ENCODE measurements at places on chromosomes 5 and 9.

DNA sequence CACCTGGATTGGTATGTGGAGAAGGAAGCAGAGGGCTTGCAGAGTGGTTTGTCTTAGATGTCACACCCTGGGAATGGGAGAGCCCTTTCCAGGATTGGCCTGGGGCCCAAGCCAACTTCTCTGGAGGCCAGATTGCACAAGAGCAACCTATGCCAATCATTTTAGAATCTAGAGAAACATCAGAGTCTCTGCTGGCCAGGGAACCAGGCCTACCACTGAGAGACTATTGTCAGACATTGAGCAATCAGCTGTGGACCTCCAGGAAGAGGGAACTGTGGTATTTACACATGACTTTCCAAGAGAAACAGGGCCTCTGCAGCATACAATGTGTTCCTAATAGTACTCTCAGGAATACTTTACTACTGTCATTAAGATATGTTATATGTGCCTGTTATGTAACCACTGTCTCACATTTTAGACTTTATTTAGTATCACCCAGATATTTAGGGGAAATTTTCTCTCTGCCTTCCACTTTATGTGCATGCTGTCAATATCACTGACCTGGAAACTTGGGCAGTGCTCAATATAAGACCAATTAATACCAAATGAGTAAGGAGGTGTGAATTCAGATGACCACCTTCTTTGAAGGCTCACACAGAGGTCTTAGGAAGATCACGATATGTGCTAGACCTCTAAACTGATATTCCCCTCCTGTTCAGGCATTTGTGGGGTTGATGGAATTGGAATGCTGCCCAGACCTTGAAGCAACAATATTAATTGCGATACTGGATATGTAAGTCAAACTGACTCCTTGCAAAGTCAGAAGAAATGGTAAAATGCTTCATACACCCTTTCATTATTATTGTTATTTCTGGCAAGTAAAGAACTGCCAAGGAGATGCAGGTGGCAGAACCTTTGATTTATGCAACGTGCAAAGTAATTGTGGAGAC lies 20.5 kb upstream of the CCL28 start:
- peak; percentile 86 for DNase-seq

- no peak for DNase-seq
Observed at GRCh38 chr5:163502521-163502920, 2.9 kb upstream of the MAT2B start.

DNA sequence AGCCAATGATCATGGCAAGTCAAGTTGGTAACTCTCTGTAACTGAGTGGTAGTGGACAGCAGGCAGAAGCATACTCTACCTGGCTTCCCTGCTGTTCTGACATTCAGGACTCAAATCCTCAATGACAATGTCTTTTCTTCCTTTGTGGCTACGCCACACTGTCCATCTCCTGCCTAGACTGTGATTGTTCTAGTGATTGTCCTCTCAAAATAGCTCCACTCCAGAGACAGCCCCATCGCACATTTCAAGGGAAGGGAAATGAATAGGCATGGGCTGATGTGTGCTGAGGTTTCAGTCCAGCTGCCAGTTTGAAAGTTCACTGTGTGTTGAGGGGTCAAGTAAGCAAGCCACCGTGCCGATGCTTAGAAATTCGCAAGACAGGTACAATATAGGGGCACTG lies 227.0 kb upstream of the WWC1 start:
- no peak for DNase-seq

- no peak for DNase-seq
Observed at GRCh38 chr5:72392326-72392733, 72.2 kb downstream of the PTCD2 start.

- DNase-seq, result no peak
Observed at GRCh38 chr5:83368835-83369234, 102.7 kb upstream of the VCAN start.

DNA sequence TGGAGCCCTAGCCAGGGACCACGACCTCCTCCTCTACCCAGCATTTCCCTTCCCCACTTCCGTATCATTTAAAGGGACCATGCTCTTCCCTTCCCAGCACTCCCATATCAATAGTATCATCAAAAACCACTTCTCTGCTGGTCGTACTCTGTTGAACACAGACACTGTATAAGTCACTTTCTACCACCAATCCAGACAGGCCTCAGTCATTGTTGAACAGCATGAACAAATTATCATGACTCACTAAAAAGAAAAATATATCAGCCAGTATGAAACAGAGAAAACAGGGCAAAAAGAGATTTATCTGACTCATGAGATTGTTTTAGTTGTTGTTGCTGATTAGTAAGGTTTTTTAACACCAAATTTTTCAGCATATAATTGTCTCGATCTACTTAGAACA lies 89.8 kb downstream of the CDKN2A start:
- no peak for DNase-seq

GRCh38 chr5:102582696-102583095 lies 83.9 kb upstream of the SLCO6A1 start:
- DNase-seq, result no peak

DNA sequence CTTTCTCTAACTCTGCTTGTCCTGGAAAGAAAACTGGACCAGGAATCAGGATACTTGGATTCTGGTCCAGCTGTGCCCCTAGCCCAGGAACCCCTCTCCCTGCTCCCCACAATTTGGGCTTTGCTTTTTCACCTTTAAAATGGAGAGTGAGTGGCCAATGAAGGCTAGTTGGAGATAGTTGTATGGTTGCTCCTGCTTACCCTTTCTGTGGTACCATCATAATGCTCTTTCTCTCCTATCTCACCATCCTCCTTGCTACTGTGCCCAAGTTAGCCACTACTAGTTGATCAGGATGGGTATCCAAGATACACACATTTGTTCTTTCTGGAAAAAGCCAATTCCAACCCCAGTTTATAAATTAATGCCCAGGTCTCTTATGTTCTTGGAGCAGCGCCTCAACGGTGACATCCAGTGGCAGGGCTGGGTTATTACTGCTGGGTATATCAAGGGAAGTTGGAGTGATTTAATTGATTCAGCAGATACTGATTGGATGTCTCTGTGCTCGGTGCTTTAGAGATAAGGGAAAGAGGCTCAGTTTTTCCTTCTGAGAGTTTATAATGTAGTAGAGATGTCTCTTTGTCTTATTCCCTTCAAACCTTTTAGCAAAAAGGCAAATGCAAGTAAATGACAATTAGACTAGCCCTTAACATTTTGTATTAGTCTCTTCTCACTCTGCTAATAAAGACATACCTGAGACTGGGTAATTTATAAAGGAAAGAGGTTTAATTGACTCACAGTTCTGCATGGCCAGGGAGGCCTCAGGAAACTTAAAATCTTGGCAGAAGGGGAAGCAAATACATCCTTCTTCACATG lies 38.5 kb downstream of the FAXDC2 start:
- peak; percentile 41 for DNase-seq

DNA sequence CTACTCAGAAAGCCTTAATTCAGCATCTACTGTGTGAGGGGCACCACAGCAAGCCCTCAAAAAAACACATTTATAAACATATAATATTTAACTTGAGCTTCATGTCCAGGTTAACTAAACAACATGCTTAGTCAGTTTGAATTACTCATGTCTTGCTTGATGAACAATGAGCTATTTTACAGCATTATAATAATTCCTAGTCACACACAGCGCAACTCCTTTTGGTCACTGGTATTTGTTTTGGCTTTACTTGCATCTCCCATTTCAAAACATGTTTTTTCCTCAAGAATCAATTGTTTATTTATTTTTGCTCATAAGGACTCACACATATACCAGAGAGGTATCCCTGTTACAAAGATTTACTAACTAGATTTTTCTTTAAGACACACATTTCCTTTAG lies 616.7 kb upstream of the DAB2 start:
- no peak for DNase-seq

DNA sequence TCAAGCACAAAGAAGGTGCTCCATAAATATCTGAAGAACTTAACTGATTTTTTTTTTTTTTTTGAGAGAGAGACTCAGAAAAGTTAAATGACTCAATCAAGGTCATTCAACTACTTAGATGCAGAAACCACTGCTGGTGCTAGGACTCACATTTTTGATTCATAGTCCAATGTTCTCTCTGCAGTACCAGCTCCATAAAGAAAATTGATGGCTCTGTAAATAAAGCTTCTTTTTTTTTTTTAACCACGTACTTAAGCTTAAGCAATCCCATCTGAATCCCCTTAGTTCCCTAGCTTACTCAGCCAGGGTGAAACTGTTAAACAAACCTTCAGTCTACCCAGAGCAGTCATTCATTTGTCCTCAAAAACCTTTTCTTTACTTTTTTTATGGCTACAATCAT lies 657.0 kb upstream of the WWC1 start:
- DNase-seq, result no peak

- DNase-seq, result peak; percentile 69
Observed at GRCh38 chr9:127555840-127556820, 55.9 kb upstream of the STXBP1 start.

GRCh38 chr5:98916540-98916939 lies 12.3 kb downstream of the CHD1 start:
- no peak for DNase-seq

DNA sequence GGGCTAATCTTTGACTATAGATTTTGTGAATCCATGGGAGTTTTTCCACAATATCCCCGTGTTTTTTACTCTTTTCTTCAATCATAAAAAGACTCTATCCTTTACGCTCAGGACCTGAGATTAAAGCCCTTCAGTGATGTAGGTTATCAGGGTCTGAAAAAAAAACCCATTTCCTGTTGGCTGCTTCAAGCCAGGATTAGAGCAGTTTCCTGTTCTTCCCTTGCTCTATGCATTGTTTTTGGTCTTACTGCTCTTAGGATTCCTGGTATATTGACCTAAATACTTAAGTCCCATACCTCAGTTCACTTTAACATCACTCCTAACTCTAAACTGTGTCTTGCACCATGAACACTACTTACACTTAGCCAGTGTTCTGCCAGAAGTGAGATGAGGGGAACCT lies 319.3 kb upstream of the CHD1 start:
- no peak for DNase-seq

All from large intestine (tissue), 12 donors.